NCI-H1092 treated with DMSO at 0.1 percent for 48 hours (cell line): ENCODE measurements at places on chromosomes 7 and 10.
A peak's percentile ranks its signal among the peaks of the same experiment; 100 is the strongest.

- DNase-seq, result no peak
These were observed 21.3 kb downstream of the AVL9 start for GRCh38 chr7:32516551-32517100.

DNA sequence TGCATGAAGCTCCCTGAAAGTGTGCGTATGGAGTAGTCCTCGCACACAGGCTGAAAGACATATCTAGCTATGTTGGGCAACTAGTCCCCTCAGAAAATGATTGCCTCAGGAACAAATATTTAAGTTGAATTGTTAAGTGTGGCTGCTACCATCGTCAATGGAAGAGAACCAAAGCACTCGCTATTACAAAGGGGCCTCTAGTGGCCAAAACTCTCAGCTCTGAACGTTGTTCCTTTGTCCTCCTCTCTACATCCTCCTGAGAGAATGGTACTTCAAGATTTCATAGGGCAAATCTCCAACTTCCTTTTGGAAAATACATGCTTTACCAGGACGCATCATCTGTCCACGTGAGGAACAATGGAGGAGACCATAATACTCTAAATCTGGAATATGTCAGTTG lies 209.9 kb downstream of the NRG3 start:
- DNase-seq, result no peak

GRCh38 chr10:110305767-110306451 lies 1.2 kb upstream of the SMNDC1 start:
- DNase-seq, result peak; percentile 67

DNA sequence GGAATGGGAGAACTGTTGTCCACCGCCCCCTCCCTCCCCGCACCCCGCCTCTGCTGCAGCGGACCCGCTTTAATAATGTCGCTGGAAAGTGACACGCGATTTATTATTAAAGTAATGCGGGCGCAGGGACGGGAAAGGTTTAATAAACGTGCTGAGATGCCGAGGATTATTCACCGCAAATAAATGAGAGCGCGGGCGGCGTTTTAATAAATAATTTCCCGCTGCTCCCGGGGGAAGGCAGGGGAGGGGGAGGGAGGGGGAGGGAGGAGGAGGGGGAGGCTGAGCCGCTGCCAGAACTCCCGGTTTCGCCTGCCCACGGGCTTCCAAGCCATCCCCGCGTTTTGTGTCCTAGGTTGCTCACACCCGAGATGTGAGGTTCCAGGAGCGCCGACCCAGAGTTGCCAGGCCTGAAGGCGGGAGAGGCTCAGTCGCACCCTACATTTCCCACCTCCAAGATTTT lies 5.1 kb downstream of the KAZALD1 start:
- DNase-seq, result peak; percentile 17

GRCh38 chr10:24349379-24350001 lies 140.6 kb downstream of the KIAA1217 start:
- no peak for DNase-seq

GRCh38 chr10:84004221-84004620 lies 135.1 kb upstream of the GHITM start:
- no peak for DNase-seq

GRCh38 chr7:143886826-143887477 lies 15.0 kb downstream of the TCAF1 start:
- DNase-seq, result no peak

GRCh38 chr10:129161150-129161549 lies 305.9 kb upstream of the MGMT start:
- DNase-seq, result no peak

GRCh38 chr7:2824026-2824677 lies 20.0 kb downstream of the GNA12 start:
- no peak for DNase-seq

- DNase-seq, result no peak
These were observed 173.3 kb downstream of the RAPGEF5 start for GRCh38 chr7:22183522-22184280.

GRCh38 chr10:128068398-128069285 lies 57.6 kb downstream of the MKI67 start:
- DNase-seq, result no peak

GRCh38 chr10:131860311-131860710 lies 40.5 kb upstream of the PPP2R2D start:
- DNase-seq, result no peak

GRCh38 chr7:90994121-90994520 lies 270.1 kb upstream of the FZD1 start:
- DNase-seq, result no peak

DNA sequence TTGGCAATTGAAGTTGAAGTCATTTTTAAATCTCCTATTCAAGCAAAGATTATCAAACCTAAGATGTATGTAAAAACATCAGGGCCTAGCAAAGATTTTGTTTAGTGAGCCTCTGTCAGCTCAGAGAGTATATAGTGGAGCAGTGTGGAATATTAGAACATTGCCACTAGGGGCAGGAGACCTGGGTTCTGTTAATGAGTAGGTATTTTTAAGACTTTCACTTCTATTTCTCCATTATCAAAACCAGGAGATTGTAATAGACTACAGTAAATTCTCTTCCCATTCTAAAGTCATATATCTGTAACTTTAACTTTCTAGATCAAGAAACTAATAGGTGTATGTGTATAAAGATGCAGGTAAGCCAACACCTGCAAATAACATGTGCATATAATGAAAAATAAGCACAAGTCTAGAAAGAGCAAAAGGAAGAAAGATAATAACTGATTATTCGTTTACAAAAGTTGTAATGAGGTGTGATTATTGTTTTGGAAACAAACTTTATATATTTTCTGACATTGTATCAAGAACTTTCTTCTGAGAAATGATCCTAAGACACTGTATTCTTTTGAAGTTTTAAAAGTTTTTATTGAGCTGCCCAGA lies 64.4 kb downstream of the KCND2 start:
- no peak for DNase-seq

DNA sequence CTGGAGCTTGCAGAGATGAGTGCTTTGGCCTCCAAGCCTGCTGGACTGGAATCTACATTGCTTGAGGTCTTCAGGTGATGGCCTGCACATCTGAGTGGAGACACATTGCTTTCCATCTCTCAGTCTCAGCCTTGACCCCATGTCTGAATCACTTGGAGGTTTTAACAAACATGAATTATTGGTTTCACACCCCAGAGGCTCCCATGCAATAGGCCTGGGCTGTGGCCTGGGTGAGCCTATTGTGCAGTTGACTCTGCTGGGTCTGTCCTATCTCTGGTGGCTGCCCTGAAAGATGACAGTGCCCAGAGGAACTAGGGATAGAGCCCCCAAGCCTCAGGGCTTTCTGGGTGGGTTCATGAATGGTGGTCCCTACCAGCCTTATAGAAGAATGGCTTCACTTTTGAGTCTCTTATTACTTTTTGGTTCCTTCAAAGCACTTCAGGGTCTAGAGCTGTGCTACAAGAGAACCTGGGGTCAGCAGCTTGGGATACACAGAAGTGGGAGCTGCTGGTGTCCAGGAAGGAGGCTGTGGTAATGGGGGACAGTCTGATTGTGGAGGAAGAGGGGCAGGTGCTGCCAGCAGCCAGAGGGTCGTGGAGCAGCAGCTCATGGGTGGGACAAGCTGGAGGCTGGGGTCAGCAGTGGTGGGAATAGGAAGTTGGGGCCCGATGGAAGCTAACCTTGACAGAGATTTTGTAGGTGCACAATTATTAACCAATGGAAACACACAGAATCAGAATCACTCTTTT lies 5.5 kb downstream of the RAMP3 start:
- DNase-seq, result no peak

DNA sequence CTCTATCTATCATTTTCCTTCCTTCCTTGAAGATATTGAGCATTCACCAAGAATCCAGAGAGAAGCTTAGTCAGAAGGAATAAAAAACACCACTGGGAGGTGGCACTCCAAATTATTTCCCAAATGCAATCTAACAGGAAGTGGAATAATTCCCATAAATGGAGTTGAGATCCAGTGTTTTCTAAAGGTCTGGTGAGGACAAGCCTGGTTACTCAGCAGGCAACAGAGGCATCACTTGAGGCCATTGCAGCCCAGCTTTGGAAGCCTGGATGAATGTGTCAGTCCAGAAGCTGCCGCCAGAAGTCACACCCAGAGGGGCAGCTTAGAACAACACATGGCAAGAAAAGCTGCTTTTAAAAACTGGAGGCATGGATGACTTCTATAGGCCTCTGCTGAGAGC lies 288.9 kb upstream of the KLF6 start:
- DNase-seq, result no peak

GRCh38 chr10:91162495-91163268 lies 57.8 kb upstream of the PCGF5 start:
- peak; percentile 40 for DNase-seq

DNA sequence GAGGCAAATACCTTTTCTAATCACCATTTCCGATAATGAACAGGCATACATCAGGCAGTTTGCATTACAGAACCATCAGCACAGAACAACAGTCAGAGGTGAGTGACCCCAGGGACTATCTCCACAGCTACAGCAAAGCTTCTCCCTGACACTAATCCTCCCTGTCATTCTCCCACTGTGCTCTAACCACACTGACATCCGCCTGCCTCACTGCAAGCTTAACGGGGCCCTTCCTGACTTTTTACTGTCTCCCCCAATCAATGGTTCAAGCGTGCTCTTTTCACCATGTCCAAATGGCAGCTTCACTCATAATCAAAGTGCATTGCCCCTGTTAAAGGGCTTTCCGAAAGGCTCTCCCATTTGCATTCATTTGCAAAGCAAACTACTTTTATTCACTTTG lies 196.3 kb downstream of the DNAJC1 start:
- peak; percentile 80 for DNase-seq

GRCh38 chr7:29229066-29229465 lies 34.5 kb downstream of the CHN2 start:
- peak; percentile 45 for DNase-seq

- no peak for DNase-seq
These were observed 259.3 kb downstream of the TRIL start for GRCh38 chr7:28698840-28699239.

GRCh38 chr10:6753644-6754043 lies 173.6 kb upstream of the PRKCQ start:
- DNase-seq, result no peak

GRCh38 chr10:110174816-110175215 lies 32.6 kb upstream of the MXI1 start:
- no peak for DNase-seq

- DNase-seq, result no peak
These were observed 3.1 kb upstream of the CAPZA2 start for GRCh38 chr7:116859323-116859722.

GRCh38 chr10:85671530-85671929 lies 695.1 kb downstream of the GRID1 start:
- no peak for DNase-seq

DNA sequence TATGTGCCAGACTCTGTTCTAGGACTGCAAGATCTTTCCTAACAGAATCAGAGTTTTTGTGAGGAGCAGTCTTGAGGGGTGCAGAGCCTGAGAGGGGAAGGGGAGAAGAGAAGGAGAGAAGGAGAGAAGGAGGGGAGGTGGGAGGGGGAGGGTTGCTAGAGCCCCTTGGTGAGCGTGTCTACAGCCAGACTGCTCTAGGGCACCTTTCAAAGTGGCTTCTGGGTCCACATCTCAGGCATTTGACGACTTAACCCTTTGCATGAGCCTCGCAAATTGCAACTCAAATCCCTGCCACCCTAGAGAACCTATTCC lies 31.1 kb upstream of the LEP start:
- DNase-seq, result no peak

DNA sequence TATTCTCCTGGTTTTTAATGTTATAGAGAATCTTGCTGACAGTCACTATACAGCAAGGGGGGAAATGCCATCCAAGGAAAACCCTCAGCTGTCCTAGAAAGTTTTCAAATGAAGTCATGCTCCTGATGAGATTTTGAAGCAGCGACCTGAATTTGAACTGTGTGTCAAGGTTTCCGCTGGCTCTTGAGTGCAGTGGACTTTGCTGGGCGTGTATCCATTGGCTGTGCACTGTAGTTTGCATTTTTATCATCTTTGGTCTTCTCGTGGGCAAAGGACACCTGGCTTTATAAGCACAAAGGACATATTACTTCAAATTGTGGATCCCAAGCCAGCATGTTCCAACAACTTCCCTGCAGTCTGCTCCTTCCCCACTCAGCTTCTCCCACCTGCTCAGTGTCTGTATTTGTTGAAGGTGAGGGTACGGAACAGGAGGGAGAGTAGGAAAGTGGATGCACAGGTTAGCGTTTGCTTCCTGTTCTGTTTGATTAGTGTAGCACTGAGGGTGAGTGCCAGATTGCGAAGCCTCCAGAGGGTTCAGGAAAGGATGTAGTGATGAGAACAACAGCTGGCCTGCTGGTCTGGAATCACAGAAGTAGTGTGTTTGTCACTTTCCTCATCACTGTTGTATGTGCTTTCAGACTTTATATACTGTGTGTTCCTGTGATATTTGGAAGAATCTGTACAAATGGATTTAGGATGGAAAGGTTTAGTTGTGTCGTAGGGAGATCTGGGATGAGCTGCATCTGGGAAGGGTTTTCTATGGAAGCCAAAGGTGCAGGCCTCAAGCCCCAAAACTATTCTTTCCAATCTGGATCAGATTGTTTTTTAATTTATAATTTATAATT lies 204.8 kb downstream of the BMPER start:
- no peak for DNase-seq

DNA sequence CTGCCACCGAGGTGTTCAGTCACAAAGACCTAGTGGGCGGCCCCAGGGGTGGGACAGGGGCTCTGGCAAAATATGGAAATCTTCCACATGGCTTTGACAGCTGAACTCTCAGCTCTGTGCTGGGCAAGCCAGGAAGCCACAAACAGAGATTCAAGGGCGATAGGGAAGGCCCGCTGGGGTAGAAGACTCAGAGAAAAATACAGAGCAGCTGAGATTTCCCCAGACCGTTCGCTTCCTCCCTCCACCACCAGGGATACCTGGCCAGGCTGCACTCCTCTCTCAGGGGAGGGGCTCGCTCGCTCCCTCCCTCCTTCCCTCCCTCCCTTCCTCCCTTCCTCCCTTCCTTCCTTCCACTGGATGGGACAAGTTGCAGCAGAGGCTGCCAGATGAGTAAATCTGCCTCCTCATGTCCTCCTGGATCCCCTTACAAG lies 260.5 kb downstream of the PRPF18 start:
- DNase-seq, result no peak

DNA sequence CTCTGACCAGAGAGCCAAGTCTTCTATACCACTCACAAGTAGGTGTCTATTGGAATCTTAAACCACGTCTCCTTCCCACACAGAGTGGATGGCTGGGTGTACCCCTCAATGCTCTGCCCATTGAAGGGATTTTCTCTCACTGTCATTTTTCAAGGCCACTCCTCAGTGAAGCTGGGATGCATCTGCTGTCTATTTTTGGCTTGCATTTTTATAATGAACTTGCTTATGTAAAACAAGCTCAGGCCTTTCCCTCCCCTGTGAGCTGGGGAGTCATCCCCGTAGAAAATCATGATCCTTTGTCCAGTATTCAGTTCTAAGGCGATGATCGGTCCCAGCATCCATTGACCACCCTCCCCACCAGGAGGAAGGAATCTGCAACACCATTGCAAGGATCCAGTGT lies 9.8 kb upstream of the RBM17 start:
- DNase-seq, result no peak

DNA sequence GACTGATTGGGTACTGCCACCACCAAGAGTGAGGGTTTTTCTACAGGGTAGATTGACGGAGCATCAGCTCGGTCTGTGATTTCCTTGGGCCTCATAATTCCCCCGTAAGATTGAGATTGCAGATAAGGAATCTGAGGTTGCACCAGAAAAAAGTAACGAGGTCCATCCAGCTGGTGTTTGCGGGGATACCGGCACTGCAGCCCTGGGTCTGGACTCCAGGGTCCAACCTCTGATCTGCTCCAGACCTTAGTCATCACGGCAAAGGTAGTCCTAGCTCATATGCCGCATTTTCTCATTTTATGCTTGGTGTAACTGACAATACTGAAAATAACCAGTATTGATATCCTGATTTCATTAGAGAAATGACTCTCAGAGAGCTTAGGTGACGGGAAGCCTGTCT lies 3.9 kb downstream of the CARD11 start:
- no peak for DNase-seq

- DNase-seq, result no peak
These were observed 97.7 kb upstream of the RPA3 start for GRCh38 chr7:7816084-7816483.
